Activated CD4-positive, alpha-beta T cell treated with anti-CD3 and anti-CD28 coated beads, Interleukin-2, amount 50 U/mL, for 4 hours (primary cell): ENCODE measurements at places on chromosomes 6 and 20.

- no peak for DNase-seq
Measured at GRCh38 chr20:25360631-25361286, 29.9 kb downstream of the ABHD12 start.

GRCh38 chr6:142647449-142648035 lies 297.4 kb downstream of the HIVEP2 start:
- DNase-seq = no peak

GRCh38 chr6:29763491-29764289 lies 40.5 kb downstream of the HLA-F start:
- DNase-seq = no peak

- no peak for DNase-seq
Measured at GRCh38 chr6:29652198-29652584, 4.7 kb upstream of the MOG start.

- no peak for DNase-seq
Measured at GRCh38 chr20:4439461-4439860, 282.2 kb upstream of the PRND start.

DNA sequence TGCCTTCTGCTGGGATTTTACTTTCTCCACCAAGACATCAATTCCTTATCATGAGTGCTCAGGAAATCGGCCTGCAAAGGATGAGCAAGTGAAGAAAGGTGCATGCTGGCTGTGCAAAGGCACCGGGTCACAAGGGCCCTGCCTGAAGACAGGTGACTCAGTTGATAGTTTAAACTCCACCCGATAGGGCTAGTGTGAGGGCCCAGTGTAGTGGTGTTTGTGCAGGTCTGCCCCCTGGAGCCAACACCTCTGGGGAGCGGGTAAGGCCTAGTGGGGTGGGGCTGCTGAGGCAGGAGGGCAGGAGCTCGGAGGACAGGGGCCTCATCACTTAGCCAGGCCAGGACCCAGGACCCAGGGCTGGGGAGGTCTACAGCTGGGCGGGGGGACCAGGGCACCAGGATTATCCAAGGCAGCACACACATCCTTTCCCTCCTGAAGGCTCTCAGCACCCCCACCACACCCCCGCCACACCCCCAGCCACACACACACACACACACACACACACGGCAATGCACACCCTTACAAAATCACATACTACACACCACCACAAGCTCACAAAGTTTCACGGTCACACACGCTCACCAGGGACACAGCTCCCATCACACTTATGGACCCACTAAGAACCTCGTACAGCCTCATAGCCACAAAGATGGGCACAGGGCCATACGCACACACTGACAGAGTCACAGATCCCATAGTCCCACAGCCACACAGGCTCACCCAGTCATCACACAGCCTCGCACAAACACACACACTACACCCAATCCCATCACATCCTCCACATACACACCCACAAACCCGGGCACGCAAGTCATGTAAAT lies 75.4 kb downstream of the GRM4 start:
- DNase-seq = no peak

DNA sequence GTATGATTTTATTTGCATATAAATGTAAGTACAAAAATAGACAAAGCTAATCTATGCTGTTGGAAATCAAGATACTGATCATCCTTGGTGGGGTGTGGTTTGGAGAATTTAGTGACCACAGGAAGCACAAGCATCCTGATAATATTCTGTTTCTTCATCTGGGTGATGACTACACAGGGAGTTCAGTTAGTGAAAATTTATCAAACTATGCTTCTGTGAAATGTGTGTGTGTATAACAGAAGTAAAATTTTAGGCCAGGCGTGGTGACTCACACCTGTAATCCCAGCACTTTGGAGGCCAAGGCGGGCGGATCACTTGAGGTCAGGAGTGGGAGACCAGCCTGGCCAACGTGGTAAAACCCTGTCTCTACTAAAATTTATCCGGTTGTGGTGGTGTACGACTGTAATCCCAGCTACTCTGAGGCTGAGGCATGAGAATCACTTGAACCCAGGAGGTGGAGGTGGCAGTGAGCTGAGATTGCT lies 20.6 kb downstream of the ENPP3 start:
- DNase-seq = no peak

DNA sequence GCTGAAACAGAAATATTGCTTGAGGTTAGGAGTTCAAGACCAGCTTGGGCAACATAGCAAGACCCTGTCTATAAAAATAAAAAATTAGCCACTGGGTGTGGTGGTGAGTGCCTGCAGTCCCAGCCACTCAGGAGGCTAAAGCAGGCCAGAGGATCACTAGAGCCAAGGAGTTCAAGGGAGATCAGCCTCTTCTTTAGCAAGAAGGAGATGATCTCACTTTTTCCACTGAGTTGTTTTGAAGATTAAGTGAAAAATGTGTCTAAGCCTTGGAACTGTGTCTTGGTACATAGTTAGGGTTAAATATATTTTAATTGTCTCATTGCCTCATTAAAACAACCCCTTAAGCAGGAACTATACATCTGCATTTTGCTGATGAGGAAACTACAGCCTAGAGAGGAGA lies 279.0 kb upstream of the ZFP64 start:
- DNase-seq = no peak

- DNase-seq = no peak
Measured at GRCh38 chr6:124793398-124793797, 168.8 kb upstream of the RNF217 start.

GRCh38 chr20:4322499-4322898 lies 307.1 kb upstream of the RNF24 start:
- no peak for DNase-seq

DNA sequence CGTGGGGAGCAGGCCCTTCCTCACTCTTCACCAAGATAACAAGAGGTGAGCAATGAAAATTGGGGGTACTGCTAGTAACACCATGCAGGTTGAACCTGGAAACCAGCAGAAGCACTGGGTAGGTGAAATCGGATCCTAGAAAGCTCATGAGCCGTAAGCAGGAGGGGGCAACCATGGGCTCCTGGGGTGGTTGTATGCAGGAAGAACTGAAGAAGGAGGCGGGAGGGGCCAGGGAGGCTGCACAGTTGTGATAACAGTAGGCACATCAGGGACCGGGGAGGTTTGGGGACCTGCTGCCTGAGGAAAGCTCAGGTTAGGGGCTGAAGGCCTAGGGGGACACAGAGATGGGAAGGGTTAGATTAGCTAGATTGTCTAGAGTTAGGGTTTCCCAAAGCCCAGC lies 5.6 kb upstream of the LY6G5C start:
- no peak for DNase-seq

DNA sequence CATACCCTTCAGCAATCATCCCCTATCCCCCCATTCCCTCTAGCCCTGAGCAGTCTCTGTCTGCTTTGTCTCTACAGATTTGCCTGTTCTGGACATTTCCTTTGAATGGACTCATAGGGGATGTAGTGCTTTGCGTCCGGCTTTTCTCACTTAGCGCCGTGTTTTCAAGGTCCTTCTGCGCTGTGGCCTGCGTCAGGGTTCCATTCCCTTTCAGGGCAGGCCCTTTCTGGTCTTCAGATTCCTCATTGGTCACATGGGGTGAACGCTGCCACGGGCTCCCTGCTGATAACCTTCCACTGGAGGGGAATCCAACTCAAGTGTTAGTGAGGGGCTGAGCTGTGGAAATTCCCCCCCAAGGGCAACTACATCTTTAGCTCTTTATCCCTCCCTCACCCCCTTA lies 36.4 kb upstream of the APCDD1L start:
- DNase-seq = no peak

DNA sequence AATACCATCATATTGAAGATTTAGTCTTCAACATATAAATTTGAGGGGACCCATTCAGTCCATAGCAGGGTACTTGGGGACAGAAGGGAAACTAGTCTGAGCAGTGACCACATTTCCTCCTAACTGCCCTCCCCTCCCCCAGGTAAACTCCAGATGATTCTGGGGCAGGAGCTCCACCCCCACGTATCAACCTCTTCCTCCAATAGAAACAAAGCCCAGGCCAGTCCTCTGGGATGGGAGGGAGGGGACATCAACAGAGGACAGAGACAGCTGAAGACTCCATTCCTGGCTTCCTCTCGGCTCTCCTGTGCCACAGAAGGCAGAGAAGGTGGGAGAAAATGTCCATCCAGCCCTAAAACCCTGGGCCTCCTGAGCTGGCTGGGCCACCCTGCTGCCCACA lies 85.0 kb upstream of the TOP1 start:
- DNase-seq = no peak

DNA sequence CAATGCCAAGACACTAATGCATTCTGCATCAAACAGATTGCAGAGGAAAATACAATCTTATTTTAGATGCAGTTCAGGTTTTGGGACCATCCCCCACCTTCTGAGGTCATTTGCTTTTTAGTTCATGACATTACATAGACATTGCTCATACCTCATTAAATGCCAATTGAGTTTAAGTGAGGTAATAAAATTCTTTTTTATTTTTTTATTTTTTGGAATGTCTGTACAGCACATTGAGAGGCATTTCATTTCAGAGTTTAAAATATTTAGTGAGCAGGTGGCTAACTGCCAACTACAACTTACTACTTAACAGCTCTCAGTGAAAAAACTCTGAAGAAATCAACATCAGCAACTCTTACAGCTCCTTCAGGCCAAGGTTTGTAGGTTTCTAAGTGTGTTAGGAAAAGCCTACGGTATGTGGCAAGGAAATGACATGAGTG lies 482.2 kb upstream of the RNF217 start:
- DNase-seq = no peak

GRCh38 chr6:5082487-5083306 lies 2.4 kb upstream of the PPP1R3G start:
- DNase-seq = no peak

DNA sequence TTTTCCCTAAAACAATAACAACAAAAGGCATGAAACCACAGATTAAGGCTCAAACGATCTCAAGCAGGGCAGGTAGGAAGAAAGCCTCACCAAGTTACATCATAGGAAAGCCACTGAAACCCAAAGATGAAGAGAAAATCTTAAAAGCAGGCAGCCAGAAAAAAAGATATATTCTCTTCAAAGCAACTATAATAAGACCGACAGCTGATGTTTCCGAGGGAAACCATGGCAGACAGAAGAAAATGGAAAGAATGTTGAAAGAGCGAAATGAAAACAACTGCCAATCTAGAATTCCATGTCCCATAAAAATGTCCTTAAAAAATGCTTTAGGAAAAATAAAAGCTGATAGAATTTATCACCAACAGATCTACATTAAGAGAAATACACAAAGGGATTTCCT lies 161.5 kb upstream of the THBS2 start:
- no peak for DNase-seq

DNA sequence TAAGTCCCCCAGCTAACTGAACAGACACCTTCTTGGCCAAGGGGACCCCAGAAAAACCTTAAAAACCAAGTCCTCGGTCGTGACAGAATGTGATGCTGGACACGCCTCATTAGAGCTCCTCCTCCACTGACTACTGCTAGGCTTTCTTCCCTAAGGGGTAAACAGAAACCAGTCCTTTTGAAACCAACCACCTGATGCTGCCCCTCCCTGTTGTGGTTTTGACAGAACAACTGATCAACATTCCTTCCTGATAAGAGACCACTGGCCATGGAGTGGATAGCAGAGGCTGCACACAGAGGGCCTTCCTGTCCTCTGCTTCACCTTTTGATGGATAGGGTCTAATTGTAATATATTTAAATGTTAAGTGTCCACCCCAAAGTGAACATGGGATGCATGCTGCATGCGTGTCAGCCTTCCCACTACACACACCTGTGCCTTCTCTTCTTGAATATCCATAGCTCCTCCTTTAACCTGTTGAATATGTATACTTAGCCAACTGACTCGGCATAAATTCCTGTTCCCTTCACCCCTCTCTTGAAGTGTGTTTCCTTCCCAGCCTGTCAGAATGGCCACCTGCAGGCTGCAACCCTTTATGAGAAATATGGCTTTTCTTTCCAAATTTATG lies 27.9 kb upstream of the SLC2A12 start:
- no peak for DNase-seq

DNA sequence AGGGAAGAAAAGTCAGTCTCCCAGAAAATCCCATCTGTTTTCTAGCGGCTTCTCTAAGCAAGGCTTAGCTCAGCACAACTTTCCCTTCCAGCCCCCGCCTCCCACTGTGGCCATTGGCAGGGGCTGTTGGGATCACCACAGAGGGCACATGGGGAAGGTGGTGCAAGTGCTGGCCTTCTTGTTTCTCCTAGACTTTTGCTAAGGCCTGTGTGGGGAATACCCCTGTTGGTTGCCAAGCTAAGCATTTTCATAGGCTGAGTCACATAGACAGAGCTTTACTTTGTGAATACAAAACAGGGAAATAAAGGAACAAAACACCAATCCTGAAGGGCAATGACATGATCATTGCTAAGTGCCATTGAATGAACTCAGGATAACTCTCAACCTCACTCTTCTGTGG lies 32.4 kb upstream of the TIAM2 start:
- DNase-seq = no peak

DNA sequence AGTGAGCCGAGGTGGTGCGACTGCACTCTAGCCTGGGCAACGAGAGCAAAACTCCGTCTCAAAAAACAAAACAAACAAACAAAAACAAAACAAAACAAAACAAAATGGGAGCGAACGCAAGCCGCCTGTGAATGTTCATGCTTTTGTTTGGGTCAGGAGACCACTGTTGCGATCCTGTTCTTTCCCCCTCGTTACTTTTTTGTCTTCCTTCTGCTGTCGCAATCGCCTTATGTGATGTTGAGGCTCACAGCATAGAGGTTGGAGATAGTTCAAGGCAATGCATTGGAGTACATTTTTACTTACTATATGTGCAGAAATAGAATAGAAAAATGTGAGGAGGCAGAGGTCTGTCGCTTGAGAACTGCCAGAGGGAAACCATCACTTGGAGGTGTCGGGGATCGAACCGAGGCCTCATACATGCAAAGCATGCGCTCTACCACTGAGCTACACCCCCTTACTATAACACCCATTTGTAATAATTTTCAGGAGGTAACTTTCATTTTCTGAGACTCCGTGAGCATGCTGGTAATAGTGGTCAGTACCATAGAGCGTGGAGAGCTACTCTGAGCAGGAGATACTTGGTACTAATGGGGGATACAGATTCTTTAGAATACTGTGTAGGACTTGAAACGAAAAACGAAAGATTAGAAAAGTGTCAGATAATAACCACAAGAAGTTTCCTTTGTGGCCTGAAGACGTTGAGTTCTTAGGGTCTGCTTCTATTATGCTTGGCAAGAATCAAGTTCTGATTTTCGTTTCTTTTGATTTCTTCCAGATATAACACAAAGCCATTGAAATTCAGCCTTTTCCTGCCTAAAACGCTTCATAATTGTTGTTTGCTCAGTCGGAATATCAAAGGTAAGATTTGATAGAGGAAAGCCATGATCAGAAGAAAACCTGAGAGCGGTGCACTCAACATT lies 121.1 kb downstream of the TRIM27 start:
- no peak for DNase-seq

- no peak for DNase-seq
Measured at GRCh38 chr20:62137478-62138203, 5.6 kb downstream of the PSMA7 start.
